Stimulated activated CD4-positive, alpha-beta T cell treated with anti-CD3 and anti-CD28 coated beads, Interleukin-1b, Interleukin-23, amount 100 ng/mL, for 1 hour (primary cell): ENCODE measurements at places on chromosomes 6 and 20.

- DNase-seq = no peak
Measured at GRCh38 chr6:120108061-120108795, 758.7 kb upstream of the MAN1A1 start.

GRCh38 chr6:162005372-162005771, 722.2 kb downstream of the PRKN start:
- no peak for DNase-seq

- DNase-seq = no peak
Measured at GRCh38 chr6:105982761-105983540, 103.2 kb upstream of the PRDM1 start.

GRCh38 chr6:148383658-148384368, 41.2 kb downstream of the SASH1 start:
- no peak for DNase-seq

DNA sequence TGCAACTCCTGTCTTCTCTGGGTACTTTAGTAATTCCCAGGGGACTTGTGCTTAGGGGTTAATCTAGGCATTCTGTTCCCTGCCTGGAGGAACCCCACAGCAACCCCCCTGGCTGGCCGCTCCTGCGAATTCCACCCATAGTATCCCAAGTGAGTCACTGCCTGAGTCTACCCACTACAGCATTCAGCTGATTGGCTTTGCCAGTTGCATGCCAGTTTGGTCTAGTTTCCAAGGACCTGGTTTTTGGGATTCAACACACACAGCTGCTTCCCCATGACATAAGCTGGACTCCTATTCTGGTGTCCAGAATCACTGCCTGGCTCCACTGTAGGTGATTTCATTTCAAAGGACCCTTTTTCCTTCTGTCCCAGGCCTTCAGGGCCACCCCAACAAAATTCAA, 40.3 kb downstream of the PLCG1 start:
- DNase-seq = no peak

- DNase-seq = no peak
Measured at GRCh38 chr6:63882208-63882607, 246.6 kb downstream of the PHF3 start.

GRCh38 chr6:32627831-32628230, 9.4 kb upstream of the HLA-DQA1 start:
- DNase-seq = no peak

DNA sequence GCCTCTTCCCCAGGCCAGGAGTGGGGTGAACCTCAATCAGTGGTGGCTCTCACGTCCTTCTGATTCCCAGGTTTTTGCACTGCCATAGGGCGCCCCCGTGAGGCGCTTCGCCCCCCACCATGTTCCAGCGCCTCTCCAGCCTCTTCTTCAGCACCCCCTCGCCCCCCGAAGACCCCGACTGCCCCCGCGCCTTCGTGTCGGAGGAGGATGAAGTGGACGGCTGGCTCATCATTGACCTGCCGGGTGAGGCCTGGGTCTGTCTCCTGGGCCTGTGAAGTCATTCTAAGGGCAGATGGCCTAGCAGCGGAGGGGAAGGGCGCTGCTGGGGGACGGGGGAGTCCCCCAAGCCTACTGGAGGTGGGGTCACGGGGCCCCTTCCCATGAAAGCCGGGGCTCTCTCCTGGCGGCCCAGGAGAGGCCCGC, 4.5 kb downstream of the TP53INP2 start:
- no peak for DNase-seq

- no peak for DNase-seq
Measured at GRCh38 chr6:14848019-14848418, 397.9 kb upstream of the JARID2 start.

DNA sequence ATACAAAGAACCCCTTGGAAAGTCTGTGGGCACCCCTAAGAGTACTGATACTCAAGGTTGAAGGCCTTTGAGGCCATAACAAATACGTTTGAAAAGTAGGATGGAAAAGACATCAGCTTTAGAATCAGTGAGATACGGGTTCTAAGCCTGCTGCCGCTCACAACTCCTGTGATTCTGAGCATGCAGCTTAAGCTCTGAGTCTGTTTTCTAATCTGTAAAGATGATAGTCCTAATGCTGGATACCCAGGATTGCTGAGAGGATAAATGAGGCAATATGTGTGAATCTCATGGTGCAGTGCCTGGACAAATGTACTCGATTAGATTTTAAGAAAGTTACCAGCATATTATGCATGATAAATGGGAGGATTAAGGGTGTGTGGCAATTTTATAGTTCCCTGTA, 321.0 kb upstream of the HSF2 start:
- no peak for DNase-seq

DNA sequence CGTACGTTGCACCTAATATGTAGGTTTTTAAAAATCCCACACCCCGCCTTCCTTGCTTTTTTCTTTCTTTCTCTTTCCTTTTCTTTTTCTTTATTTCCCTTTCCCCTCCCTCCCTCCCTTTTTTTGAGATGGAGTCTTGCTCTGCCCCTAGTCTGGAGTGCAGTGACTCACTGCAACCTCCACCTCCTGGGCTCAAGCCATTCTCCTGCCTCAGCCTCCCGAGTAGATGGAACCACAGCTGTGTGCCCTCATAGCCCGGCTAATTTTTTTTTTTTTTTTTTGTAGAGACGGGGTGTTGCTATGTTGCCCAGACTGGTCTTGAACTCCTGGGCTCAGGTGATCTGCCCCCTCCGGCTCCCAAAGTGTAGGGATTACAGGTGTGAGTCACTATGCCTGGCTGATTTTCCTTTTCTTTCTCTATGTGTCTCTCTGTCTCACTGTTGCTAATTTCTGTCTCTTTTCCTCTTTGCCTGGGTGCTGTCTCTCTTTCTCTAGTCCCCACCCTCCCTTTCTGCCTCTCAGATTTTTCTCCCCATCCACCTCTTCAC, 61.2 kb downstream of the SRC start:
- no peak for DNase-seq

DNA sequence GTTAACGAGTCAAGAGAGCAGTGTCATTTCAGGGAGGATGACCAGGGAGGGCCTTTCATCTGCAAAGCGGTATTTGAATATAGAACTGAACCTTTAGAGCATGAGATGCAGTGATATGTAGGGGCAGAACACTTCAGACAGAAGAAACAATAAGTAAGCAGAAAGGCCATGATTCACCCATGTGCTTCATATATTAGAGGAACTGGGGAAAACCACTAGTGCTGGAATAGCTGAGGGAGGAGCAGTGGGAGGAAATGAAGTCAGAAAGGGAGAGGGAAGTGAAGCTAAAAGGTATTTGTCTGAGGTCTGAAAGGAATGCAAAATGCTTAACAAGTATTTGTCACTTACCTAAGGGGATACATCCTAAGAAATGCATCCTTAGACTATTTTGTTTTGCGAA, 391.2 kb downstream of the ADGRB3 start:
- no peak for DNase-seq

DNA sequence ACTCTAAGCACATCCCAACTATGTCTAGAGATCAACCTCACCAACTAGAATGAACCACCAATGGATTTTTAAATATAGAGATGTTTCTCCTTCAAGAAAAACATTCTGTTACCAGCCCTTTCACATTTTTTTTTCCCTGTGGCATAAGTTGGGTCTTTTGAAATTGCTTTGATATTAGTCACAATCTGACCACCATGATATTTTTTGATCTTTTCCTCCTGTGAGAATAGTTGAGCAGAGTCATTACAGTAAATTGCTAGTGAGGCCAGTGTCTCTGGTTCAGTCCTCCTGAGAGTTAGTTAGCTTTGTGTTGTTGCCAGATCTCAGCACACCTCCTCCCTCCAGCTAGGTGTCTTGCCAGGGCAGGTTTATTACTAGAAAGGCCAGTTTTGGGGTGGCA, 79.7 kb upstream of the MYLIP start:
- DNase-seq = no peak

DNA sequence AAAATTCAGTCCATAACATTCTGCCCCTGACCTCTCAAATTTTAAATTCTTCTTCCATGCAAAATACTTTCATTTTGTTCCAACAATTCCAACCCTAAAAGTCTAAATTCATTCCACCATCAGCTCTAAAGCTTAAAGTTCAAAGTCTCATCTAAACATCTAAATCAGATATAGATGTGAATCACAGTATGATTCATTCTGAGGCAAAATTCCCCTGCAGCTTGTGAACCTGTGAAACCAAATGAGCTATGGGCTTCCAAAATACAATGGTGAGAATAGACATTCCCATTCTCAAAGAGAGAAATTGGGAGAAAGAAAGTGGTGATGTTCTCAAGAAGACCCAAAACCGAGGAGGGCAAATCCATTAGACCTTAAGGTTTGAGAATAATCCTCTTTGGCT, 309.8 kb downstream of the HIVEP2 start:
- DNase-seq = no peak

DNA sequence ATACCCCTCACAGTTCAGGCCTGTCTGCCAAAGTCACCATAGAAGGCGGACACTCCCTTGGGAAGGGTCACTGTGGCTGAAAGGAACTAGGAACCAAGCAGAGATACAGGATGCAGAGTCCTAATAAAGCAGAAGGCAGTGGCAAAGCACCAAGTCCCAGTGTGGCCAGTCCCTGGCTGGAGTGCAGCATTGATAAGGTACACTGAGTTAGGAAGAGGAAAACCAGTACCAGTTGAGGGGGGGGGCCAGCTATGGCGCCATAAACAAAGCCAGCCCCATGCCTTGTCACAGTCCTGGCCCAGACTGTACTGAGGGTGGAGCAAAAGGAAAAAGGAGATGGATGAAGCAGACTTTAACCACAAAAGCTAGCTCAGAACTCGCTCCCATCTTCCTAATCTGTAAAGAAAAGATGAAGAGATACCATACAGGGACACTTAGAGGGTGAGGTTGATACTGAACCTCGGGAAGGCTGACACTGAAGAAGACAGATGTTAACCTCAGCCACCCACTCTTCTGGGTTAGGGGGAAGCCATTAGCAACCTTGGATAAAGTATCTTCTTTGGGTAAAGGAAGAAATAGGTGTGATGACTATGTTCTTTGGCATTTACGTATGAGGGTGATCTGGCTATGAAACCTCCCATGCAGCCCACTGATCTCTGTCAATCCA, 7.8 kb downstream of the ABHD12 start:
- DNase-seq = no peak

GRCh38 chr6:21559238-21559637, 34.3 kb upstream of the SOX4 start:
- no peak for DNase-seq

DNA sequence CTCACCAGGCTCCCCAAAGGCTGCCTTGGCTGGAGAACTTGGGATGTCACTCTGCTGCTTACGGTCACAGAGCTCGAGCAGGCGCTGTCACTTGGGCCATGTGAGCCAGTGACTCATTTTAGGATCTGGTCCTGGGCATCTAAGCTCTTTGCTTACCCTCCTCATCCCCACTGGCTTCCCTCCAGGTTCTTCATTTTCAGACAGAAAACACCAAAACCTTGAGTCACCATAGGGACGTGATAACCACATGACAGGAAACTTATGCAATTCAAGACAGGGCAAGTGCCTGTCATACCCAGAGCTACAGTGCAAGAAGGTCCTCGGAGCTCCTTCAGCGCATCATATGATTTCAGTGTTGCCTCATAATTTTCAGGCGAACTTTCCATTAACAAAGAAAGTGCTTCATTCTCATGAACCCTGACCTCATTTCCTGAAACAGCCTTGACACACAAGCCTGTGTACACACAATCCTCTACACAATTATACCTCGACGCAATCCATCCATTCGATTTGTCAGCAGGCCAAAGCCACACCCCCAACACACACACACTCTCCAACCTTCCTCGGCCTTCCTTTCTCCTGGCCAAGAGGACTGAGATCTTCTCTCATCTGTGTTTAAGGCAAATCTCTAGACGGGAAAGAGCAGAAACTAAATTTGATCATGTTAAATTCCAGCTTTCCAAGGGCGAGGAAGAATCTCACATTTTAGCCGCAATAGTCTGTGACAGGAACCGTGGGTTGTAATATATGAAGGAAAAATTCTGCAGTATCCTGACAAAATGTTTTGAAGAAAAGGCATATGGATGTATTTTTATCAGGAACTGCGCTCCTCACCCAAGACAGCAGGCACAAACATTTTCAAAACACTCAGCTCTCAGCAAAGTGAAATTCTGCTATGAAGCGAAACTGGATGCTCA, 25.3 kb downstream of the TBC1D7 start:
- DNase-seq = no peak

DNA sequence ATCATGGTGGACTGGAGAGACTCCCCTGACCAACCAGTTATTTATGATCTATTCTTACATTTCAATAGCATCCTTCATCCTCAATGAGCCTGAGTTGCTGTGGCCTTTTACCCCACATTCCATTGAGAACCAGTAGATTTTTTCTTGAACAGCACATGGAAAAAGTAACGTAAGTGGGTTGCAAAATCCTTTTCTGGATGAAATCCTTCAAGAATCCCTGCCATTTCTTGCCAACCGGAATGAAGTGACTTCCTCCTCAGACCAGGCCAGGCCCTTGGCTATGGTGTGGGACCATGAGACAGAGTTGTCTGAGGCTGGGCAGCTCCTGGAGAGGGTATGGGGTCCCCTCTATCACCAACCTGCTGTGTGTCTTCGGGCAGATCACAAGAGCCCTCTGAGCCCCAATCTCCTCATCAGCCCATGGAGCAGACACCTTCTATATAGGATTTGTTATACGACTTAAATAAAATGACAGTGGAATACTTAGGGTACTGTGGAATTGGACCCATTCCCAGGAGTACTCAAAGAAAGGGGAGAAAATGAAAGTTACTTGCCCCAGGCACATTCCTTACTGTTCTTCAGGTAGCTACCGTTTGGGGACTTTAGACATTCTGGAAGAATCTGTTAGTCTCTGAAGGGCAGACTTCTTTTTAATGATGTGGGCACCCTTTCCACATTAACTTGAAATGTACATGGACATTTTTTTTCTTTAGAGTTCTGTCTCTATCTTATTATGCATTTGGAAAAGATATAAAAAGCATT, 10.9 kb downstream of the EYA2 start:
- no peak for DNase-seq

DNA sequence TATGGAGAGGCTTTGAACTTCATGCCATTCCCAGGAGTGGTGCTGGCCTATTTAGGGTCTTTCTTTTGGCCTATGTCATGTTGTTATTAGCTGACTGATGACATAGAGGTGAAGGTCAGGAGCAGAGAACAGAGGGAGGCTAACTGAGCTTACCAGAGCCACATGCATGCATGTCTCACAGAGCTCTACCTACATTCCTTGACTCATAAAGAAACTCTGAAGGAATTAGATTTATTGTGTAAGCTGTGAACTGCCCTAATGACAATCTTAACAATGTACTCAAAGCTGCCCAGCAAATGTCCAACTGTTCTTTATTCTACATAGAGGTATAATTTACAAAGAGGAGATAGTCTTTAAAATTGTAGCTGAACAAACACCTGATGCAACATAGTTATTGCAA, 192.7 kb upstream of the CNR1 start:
- DNase-seq = no peak

DNA sequence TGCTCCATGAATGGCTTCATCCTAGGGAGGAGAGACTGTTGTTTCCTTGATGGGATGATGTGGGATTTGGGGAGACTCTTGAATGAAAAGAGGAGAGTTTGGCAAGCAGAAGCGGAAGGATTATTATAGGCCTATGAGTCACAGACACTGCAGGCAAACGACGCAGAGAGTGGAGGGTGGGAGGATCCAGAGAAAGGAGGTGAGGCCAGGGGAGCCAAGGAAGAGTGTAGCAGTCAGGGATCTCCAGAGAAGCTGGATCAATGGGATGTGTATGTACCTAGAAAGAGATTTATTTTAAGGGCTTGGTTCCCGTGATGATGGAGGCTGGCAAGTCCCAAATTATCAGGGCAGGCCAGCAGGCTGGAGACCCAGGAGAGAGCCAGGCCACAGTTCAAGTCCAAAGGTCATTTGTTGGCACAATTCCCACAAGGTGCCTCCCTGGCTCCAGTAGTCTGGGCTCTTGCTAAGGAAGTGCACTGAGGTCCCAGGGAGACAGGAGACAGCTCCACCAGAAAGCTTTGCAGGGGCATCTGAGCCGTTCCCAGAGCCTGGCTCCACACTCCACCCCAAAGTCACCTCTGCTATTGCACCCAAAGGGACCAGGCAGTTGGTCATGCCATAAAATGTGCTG, 76.0 kb downstream of the ADTRP start:
- DNase-seq = no peak
